Putamen (tissue), 1 donor: ENCODE measurements at places on chromosomes 16 and 17.

DNA sequence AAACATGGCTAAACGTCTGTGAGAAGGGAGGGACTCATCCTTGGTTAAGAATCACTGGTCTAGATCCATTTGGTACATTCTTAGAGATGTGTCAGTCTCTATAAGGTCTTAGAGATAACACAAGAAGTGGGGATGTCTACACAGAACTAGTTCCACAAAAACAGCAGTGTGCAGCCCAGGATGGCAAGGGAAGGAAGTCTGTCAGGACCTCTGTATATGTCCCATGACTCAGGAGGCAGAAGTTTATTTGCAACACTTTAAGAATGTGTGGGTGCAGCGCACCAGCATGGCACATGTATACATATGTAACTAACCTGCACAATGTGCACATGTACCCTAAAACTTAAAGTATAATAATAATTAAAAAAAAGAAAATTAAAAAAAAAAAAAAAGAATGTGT lies 548.5 kb upstream of the SOX9 start:
- no peak for DNase-seq

DNA sequence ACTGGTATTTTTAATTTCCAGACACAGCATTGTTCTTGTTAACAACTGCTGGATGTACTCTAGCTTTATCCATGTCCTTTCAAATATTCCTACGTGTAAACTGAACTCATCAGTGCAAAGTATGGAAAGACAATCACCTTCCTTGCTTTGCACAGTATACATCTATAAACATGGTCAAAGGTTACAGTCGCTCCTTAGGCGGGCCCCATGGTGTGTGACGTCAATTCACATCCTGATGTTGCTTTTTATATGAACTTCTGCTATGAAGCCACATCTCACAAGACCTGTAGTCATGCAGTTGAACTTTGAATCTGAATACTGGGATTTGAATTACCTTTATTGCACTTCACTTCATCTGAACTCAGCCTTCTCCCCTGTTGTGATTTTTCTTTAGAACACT lies 447.6 kb upstream of the PSMD7 start:
- no peak for DNase-seq

GRCh38 chr16:85425074-85425662 lies 188.0 kb upstream of the GSE1 start:
- DNase-seq: no peak

- DNase-seq: no peak
Observed at GRCh38 chr17:40813804-40814203, 8.6 kb downstream of the KRT10 start.

- no peak for DNase-seq
Observed at GRCh38 chr16:5668553-5668952, 571.0 kb upstream of the EEF2KMT start.

GRCh38 chr17:20009302-20010098 lies at the start of gene SPECC1:
Gene SPECC1 (plus strand): TSS chr17:20009359. CDS start chr17:20096652, 87,293 bp downstream.
- DNase-seq: peak; percentile 80

GRCh38 chr16:17177242-17177958 lies 293.4 kb downstream of the XYLT1 start:
- DNase-seq: no peak

- no peak for DNase-seq
Observed at GRCh38 chr16:82265809-82266208, 95.8 kb upstream of the MPHOSPH6 start.

GRCh38 chr17:80425835-80426426 lies 11.0 kb downstream of the ENDOV start:
- no peak for DNase-seq

- DNase-seq: peak; percentile 64
Observed at GRCh38 chr16:78796221-78796866, 696.9 kb downstream of the WWOX start.
